Hematopoietic multipotent progenitor cell treated with erythropoietin and hydrocortisone succinate and interleukin-3 and kit ligand, for 17 days (in vitro differentiated cells): ENCODE measurements at places on chromosomes 12 and 14.

GRCh38 chr14:22008766-22009165 is 335.1 kb upstream of the OR4E1 start:
- no peak for DNase-seq

DNA sequence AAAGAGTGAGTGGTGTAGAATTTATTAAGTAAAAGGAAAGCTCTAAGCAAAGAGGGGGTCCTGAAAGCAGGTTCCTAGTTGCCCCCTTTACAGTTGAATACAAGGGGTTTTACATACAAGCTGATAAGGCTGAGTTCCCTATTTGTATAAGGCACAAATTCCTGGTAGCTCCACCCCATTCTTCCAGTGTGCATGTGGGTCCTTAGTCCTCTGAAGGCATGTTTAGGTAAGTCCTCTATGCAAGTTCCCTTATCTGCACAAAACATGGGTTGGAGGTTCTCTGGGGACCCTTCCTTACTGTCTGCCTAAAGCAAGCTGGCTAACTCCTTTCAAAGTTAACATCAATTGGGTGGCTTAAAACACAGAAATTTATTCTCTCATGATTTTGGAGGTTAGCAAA is 2.9 kb upstream of the FAR2 start:
- no peak for DNase-seq

DNA sequence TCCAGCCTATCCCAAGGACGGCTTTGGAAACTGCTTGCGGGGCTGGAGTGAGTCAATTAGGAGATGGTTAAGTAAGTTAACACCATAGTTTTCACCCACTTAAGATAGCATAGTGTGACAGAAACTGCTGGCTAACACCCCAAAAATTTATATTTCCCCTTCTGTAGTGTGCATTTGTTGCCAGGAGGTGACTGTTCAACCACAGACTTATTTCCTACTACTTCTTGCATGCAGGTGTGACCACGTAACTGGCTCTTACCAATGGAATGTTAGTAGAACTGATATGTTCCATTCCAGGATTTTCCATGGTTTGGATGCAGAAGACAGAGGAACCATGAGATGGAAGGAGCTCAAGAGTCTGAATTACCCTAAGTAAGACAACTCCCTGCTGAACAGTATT is 52.9 kb upstream of the SLC35F4 start:
- no peak for DNase-seq

GRCh38 chr14:70871863-70872677 is 35.2 kb upstream of the PCNX1 start:
- no peak for DNase-seq

DNA sequence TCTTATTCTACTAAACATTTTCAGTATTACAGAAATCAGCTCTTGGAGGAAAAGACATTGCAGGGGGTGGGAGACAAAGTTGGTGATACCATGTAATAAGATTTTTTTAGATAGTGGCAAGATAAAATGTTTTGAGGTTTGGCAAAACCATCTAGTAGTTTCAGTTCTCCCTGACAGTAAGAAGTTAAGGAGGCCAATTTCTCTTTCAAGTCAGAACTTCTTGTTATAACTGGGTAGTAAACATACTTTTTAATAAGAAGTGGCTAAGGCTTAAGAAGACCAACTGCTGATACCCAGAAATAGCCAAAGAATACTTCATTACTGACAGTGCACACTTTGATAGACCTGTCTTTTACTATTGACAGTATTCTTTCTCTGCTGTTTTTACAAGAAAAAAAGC is 452.3 kb downstream of the DIO2 start:
- no peak for DNase-seq

- no peak for DNase-seq
These were observed 137.7 kb upstream of the SYT1 start for GRCh38 chr12:78726854-78727253.
